ENCODE measurements at places on chromosomes 6 and 20. TPM values are rescaled to one million over a fixed set of nuclear protein-coding genes. Genes with fewer than 3 reads are reported as not detected.

DNA sequence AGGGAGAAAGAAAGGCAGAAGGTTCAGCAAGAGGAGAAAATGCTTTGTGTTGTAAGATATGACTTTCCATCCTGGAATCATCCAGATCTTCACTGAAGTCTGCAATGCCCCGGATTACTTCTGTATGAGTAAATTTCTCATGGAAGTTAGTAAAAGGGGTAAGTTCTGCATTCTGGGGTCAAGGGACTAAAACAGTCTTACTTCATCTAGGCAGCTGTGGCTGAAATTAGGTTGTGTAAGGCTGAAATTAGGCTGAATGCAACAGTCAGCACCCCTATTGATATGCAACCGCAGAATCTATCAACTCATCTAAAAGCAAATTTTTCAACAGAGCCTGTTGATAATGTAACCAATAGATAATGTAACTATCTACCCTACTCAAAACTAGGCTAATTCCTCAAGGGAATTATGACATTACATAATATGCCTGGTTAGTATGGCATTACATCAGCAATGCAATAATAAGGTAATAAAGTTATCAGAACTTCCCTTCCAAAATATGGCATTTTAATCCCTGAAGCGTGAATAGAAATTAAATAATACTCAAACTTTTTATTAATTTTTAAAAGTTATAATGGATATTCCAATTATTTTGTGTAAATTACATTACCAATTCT is 671.7 kb upstream of the CITED2 start:
- no peak for DNase-seq

The ELOVL2 gene
- 21.5 TPM for total RNA-seq

The PI3 gene
- not detected for total RNA-seq

The ARMC12 gene
- 0.40 TPM for total RNA-seq

GRCh38 chr6:4647414-4648365 is 128.5 kb upstream of the CDYL start:
- DNase-seq, result peak; percentile 72

GRCh38 chr6:131083687-131084086 is 20.6 kb upstream of the EPB41L2 start:
- DNase-seq, result no peak

The SNAP25 gene
- total RNA-seq, result 72.1 TPM

- no peak for DNase-seq
These were observed 45.0 kb downstream of the RNF144B start for GRCh38 chr6:18432180-18432579.

- DNase-seq, result no peak
These were observed 81.7 kb upstream of the NXT1 start for GRCh38 chr20:23268792-23269354.

The SNAI1 gene
- total RNA-seq, result 0.77 TPM

DNA sequence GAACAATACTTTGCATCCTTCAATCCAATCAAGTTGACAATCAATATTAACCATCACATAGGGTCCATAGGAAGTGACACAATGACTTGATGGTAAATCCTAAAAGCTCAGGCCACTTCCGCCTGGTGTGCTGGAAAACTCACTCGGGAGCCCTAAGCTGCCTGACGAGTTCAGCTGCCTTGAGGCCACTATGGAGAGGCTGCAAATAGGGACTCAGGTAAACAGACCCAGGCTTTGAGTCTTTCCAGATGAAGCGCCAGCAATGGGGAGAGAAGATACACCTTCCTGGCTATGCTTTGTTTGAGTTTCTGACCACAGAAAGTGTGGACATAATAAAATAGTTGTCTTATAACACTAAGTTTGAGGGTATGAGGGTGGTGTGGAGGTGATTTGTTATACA is 112.6 kb downstream of the GPR63 start:
- no peak for DNase-seq

DNA sequence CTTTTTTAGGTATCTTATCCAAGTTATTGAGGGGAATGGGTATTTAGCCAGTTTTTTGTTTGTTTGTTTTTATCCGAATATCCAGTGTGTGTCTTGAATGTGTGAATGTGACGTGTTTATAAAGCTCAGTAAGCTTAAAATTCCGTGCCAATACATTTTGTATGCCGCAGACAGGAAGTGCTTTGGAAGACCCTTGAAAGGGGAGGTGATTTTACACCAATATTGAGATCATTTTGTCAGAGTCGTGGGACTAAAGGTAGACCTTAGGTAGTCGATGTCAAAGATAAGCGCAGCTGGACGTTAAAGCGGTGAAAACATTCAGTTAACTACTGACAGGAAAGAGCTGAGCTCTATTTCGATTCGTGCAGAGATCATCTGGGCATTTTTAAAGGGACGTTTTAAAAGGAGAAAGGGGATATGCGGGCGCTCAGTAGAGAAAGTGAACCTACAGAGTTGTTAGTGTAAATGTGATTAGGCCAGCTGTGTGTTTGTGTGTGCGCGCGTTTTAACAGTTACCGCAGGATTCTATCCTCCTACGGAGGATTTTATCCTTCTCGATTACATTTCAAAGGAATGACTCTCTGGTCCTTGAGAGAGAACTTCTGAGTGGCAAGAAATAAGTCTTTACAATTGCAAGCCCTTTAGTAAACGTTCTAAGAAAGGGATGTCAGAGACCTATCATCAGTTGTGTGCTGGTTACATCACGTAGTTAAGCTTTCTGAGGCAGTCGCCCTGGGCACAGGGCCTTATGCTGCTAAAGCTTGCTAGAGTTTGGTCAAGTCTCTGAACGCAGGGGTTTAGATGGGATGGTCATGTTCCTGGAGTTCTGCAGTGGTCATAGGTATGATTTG is 625 bp upstream of the ECHDC1 start:
- peak; percentile 65 for DNase-seq

The WTAP gene
- 96.0 TPM for total RNA-seq

GRCh38 chr6:113428702-113429101 is 428.4 kb upstream of the MARCKS start:
- no peak for DNase-seq
